ENCODE measurements at places on chromosomes 2 and 18.

DNA sequence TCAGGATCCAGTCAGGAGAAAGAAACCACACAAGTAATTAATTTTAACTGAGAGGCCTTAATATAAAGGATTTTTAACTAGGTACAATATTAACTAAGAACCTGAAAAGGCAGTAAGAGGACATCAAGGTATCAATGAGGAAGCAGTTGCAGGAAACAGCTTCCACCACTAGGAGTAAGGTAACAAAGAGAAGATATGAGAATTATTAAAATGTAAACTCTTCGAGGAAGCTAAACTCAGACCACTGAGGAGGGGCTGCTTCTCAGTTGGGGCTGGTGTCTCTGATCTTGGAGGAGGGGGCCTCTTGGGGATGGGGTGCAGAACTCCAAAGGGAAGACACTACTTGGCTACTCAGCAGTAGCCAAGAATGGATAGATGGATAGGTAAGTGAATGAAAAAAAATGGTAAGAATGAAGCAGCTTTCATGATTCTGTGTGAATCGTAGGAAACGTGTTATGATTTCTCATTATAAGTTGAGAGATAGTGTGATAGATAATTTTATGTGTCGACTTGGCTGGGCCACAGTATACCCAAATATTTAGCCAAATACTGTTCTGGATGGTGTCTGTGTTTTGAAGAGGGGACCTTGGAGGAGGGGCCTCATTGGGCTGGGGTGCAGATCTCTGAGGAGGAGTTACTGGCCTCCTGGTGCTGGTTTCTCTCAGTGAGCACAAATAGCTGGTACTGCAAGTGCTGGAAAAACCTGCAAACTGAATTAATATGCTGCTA lies 547.7 kb upstream of the LRRTM1 start:
- DNase-seq, result no peak

DNA sequence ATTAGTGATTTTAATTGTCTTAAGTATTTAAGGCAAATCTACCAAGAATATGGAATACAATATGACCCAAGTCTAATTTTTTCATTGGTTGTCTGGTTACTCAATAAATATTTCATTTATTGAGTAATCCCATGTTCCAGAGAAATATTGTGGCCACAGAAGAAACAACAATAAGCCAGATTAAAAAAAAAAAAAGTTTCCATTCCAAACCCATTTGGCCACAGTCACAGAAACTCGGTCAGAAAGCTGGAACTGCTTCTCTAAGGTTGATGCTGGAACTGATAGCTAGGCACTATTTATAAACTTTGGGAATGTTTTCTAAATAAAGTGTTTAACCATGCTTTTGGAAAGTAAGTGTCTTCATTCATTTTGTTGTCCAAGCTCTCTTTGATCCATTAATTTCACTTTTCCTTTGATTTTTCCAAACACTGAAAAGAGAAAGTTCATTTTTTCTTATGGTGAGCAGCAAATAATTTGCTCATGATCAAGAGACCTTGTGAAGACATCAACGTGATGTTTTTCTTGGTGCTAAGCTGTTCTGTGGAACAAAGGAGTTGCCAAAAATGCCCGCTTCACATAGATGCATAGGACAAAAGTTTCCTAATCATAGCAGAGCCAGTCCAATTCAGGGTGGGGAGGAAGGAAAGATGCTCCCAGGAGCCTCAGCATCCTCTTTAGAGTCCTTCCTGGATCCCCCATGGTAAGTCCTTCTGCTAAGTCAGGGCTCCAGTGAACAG lies 72.1 kb upstream of the CCBE1 start:
- DNase-seq, result no peak

DNA sequence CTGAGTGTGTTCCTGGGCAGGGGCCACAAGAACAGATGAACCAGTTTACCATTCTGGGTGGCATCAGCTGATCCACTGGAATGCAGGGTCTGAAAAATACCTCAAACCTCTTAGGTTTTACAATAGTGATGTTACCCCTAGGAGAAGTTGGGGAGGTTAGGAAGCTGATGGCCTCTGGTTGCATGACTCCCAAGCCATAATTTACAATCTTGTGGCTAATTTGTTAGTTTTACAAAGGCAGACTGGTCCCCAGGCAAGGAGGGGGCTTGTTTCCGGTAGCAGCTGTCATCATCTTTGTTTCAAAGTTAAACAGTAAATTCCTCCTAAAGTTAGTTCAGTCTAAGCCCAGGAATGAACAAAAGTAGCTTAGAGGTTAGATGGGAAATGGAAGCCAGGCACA lies 113.8 kb upstream of the SLC38A11 start:
- DNase-seq, result no peak

- no peak for DNase-seq
Measured at GRCh38 chr2:231854616-231855125, 68.4 kb downstream of the COPS7B start.

DNA sequence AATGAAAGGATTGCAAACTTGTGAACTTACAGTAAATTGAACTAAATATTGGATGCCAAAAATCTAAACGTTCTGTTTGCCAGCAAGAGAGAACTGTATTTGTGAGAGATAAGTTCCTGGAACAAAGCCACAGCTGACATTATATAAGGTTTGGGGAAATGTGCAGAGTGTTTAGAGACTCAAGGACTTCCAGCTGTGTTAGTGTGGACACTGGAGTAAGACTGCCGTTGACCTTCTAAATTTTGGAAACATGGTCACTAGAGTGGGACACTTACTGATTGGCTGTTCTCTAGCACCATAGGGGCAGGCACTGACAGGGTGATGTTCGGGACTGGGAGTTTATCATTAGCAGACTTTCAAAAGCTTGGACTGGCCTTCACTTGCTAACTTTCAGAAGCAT lies 40.5 kb downstream of the SCN9A start:
- DNase-seq, result no peak

DNA sequence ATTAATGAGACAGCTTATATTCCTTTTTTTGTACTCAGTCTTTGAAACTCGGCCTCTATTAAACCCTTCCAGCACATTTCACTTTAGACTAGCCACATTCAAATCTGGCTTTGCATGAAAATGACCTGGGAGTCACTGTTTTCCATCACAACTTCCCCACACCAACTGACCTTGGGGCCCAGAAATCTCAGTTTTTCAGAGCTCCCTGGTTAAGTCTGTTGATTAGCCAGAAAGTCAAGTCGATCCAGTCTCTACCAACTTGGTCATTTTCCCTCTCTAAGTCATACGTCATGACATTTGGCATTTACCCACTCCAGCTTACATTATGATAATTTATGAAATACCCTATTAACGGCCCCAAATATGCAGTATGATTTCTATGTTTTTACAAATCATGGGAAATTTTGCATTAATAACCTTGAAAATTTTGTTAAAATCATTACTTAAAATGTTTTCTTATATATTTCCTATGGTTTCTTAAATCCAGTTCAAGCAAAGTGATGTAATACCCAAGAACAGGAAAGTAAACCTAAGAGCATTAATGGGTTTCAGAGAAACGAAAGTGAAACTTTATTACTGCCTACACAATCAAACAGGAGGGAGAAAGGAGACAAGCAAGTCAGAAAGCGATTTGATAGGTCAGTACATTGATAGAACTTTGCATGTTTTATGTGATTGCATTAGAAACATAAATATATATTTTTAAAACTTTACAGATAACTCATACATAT lies 77.1 kb downstream of the SPATS2L start:
- DNase-seq, result no peak

GRCh38 chr2:232581725-232582124 lies 31.2 kb downstream of the EIF4E2 start:
- no peak for DNase-seq

DNA sequence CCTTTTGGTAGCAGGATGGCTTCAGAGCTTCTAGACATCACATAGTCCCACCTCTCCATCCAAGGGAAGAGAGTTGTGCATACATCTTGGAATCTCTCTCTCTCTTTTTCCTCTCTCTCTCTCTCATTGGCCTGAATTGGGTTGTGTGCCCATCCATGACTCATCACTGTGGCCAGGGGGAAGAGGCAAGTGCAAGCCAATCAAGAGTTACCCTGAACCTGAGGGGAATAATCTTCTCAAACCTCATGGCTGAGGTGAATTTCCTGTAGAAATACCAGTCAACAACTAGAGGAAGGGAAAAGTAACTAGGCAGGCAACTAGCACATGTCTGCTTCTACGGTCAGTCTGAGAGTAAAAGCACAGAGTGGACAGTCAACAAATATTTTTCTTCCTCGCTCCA lies 7.3 kb upstream of the CHN1 start:
- no peak for DNase-seq

GRCh38 chr2:239385096-239386000 lies 15.5 kb downstream of the HDAC4 start:
- no peak for DNase-seq

DNA sequence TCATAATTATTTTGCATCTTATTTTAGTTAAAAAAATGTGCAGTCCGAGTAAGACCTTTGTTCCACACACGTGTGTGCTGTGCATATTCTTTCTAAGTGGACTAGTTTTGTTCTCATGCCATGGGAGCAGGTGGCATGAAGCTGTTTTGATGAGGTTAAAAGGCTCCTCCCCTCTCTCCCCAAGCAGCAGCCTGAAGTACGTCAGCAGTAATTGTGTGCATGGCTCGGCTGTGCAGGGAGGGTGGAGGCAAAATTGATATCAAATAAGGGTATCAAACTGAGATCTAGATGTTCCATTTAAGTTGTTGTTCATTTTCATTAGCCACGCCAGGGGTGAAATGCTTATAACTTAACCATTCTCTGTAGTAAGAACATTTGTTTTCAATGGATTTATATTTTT lies at the start of gene NYAP2:
Gene NYAP2 (plus strand): TSS at position 207 of the 400 bp plus-strand sequence. CDS start 9,171 bp downstream, outside the sequence.
- DNase-seq, result no peak

DNA sequence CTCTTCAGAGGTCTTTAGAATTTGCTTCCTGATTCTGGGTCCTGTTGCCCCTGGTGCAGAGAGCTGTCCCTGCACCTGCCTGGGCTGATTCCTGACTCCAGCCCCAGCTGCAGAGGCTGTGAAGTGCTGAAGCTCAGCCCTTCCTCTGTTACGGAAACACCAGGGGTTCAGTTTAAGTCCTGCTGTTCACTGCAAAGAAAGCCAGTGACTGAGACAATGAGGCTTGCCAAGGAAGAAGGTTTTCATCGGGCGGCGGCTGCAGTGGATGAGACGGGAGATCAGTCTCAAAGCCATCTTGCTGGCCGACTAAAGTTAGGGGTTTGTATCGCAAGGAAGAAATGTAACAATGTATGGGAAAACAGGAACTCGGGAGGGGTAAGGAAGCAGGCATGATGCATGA lies 142.4 kb upstream of the ZNF236 start:
- DNase-seq, result no peak

DNA sequence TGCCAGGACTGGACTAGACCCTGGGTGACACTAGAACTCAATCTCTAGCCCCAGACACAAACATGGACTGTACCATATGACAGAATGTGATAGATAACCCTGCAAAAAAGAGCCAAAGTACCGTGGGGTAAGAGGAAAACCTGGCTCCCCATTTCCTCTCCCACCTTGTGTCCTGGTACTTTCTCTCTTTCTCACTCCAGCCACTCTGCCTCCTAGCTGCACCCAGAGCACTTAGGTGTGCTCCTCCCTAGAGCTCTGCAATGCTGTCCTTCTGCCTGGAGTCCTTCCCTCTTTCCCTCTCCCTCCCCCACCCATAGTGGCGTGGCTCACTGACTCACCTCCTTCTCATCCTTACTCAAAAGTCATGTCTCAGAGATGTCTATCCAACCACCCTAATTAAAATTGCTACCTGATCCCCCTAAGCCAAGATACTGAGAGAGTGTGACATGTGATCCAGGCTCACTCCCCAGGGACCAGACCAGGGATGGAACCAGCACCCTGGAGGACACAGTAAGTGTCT lies 171.3 kb downstream of the LOXHD1 start:
- DNase-seq, result no peak

DNA sequence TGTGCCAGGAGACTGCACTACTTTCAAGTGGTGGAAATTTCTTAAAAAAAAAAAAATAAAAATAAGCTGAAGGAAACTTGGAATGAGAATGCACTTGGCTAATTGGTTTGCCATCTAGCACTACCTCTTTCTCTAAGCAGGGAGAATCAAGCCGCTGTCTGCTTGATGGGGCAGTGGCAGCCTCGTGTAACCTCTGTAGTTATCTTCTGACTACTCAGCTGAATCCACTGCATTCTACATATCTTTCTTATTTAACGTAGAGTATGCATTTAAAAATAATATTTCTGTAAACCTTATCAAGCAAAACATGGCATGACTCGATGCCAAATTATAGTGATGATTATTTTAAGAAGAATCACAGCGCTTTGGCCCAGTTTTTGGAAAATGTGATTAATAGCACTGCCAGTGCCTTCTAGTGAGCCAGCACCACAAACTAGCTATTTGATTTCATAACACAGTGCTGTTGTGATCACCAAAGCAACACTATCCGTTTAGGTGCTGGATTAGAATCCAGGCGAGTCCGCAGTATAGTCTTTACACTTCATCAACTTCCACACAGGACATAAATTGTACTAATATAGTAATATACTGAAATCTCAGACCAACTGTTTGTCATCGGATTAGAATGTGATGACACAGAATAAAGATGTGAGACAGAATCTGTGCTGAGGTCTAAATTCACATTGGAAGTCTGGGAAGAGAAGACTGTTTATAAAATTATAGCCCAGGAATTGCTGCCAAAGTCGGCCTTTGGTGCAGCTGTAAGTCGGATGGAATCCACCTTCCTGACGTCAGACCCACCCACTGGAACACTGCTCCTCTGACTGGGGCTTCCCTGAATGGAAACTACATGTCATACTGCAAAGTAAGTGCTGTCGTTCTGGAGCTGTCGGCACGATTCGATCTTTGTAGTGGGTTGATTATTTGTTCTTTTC lies 136.5 kb upstream of the ETAA1 start:
- peak; percentile 7 for DNase-seq

- DNase-seq, result no peak
Measured at GRCh38 chr2:17752892-17753802, 463 bp downstream of the SMC6 start.

- DNase-seq, result no peak
Measured at GRCh38 chr18:49014605-49015267, 64.0 kb upstream of the SMAD7 start.

DNA sequence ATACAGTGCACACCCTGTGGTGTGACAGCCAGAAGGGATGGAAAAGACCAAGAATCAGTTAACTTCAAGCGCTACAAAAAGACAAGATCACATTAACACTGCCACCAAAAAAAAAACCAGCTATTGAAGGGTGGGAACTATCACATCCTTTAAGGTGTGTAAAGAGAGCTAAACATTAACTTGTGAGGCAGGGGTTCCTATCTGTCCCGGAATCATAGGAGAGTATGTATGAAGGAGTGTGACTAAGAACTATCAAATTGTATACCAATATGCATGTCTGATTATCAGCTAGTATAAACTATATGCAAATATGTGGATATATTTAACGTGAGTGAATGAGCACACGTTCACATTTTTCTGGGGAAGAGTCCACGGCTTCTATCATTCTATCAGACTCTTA lies 88.4 kb upstream of the DNER start:
- DNase-seq, result no peak

GRCh38 chr2:222288590-222289277 lies 10.1 kb downstream of the PAX3 start:
- no peak for DNase-seq

GRCh38 chr2:173654896-173655265 lies 300.2 kb downstream of the CDCA7 start:
- no peak for DNase-seq
